Stimulated activated CD4-positive, alpha-beta T cell treated with anti-CD3 and anti-CD28 coated beads, Interleukin-1b, Interleukin-23, amount 100 ng/mL, for 1 hour (primary cell): ENCODE measurements at places on chromosomes 11 and 22.

DNA sequence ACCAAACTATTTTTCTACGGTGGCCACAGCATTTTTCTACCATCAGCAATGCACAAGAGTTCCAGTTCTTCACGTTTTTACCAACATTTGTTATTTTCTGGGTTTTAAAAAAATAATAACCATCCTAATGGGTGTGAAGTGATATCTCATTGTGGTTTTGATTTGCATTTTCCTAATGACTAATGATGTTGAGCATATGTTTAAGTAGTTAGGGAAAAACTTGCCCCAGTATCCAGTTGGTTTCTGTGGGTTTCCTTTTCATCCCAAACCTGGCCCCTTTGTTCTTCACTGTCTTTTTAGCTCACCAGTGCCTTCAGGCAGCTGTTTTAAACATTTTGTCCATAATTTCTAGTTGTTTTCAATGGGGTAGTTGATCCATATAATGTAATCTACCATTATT is 14.7 kb upstream of the PTS start:
- no peak for DNase-seq

DNA sequence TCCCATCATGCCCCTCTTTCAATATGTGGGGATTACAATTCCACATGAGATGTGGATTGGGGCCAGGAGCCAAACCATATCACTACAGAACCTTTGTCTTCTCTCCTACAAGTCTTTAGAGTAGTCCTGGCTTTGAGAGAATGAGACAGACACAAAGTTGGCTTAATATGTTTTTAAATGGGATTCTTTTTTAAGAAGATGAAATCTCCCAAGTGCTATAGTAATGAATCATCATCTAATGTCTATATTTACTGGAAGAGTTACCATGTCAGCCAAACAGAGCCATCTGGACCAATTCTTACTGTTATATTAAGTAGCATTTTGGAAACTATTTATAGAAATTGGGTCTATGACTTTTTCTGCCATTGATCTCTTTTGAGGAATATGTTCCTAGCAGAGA is 38.1 kb upstream of the CARD18 start:
- DNase-seq = no peak

- DNase-seq = no peak
Measured at GRCh38 chr11:34614344-34615104, 6.4 kb upstream of the EHF start.

GRCh38 chr11:113401718-113402117 is 14.1 kb downstream of the ANKK1 start:
- DNase-seq = no peak

GRCh38 chr11:131108760-131109159 is 192.5 kb upstream of the SNX19 start:
- no peak for DNase-seq

DNA sequence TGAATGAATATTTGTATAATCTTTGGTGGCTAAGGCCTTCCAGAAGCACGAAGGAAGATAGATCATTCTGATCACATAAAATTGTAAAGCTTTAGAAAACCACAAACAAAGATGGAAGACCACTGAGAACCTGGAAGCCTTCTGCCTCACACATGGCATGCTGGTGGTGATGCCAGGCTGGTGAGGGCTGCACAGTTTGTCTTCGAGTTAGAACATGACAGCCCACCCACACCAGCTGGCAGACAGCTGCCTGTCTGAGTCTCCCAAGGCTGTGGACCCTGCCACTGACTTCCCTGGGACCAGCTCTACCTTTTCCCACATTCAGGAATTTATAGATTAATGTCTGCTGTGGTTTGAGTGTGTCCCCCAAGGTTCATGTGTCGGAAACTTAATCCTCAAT is 48.8 kb upstream of the B3GAT1 start:
- DNase-seq = no peak

- no peak for DNase-seq
Measured at GRCh38 chr22:31177420-31178162, 17.6 kb downstream of the RNF185 start.

GRCh38 chr22:20491346-20491745 is 4.2 kb downstream of the KLHL22 start:
- no peak for DNase-seq

DNA sequence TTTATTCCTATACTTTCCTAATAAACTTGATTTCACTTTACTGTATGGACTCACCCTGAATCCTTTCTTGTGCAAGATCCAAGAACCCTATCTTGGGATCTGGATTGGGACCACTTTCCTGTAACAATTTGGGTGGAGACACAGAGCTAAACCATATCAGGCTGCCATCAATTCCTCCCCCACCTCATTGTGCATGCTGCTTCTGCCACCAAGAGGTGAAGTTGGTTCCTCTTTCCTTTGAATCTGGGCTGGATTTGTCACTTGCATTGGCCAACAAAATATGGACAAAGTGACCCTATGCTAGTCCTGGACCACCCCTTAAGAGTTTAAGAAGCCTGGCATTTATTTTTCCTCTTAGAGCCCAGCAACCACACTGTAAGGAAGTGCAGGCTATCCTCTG is 39.4 kb upstream of the CEP295 start:
- no peak for DNase-seq

DNA sequence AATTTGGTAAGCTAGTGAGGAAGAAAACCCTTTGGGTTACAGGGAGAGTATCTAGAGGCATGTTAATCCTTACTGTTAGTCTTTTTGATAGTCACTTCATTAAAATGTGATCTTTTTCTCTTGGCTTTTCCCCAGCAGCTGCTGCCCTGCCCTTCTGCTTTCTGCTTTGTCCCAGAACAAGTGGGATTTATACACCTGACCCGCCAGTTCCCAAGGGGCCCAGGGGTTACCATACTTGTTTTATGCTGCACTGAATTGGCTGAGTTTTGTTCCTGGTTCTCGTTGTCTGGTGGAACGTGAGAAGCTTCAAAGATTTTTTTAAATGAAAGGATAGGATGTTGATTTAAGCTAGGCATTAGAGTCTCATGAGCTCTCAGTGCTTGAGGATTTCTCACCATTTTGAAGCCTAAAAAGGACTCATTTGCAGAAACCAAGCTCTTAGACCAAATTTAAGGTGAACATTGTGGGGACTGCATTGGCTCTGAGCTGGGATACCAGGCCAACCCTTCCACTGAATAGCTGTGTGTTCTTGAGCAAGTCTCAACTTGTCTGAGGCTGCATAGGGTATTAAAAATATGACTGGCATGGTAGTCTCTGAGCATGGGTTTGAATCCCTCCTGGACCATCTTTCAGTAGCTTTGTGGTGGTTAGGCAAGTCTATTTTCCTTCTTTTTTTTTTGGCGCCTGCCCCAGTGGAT is 6.6 kb downstream of the LIMK2 start:
- DNase-seq = no peak

DNA sequence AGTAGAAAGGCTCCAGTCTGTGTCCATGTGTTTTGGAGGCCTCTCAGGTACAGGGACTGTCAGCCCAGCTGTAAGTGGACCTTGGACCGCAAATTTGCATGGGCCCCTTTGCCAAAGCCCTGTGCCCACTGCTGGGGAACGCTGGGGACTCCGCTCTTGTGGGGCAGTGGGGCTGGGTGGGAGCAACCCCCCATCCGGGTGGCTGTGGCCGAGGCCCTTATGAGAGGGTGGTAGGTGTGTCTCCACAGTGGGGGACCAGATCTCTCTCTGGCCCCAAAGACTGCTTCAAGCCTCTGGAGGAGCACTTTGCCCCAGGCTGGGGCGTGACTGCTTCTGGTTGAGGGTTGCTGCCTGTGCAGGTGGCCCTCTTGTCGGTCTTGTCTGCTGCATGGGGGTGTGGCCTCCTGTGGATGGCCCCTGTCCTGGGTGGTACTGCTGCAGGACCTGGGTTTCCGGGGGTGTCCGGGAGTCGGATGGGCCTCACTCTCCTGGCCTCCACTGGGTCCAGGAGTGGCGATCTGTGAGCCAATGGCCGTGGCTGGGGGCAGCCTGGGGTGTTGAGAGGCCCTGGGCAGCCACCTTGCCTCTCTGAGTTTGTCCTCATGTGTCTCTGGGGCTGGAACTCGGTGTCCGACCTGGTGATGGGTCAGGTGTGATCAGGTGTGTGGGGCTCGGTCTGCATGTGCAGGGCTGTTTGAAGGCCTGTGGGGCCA is 15.9 kb downstream of the KCNQ1 start:
- DNase-seq = no peak

DNA sequence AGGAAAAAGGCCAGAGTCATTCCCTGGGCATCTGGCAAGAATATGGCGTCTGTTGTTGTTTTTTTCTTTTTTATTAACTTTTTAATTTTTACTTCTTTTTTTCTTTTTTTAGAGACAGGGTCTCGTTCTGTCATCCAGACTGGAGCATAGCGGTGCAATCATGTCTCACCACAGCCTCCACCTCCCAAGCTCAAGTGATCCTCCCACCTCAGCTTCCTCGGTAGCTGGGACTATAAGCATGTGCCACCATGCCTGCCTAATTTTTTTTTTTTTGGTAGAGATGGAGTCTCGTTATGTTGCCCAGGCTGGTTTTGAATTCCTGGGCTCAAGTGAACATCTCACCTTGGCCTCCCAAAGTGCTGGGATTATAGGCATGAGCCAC is 54.0 kb upstream of the PRDM11 start:
- no peak for DNase-seq

DNA sequence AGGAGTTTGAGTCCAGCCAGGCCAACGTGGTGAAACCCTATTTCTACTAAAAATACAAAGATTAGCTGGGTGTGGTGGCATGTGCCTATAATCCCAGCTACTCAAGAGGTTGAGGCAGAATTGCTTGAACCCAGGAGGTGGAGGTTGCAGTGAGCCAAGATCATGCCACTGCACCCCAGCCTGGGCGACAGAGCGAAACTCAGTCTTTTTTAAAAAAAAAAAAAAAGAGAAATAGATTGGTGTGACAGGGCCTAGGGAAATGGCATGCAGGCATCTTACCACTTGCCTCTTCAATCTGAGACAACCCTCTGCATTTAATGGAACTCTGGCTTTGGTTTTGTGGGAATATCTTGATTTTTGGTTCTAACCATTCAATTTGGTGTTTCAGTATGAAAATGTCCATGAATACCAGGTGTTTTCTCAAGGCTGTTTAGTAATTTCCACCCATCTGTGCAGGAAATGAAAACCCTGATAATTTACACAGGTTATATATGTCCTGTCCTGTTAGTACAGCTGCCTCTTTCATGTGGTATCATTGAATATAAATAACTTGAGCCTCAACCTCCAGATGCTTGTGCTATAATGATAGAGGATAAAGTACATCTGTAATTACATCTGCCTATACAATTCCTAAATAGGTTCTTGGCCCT is 8.4 kb downstream of the XBP1 start:
- DNase-seq = no peak

DNA sequence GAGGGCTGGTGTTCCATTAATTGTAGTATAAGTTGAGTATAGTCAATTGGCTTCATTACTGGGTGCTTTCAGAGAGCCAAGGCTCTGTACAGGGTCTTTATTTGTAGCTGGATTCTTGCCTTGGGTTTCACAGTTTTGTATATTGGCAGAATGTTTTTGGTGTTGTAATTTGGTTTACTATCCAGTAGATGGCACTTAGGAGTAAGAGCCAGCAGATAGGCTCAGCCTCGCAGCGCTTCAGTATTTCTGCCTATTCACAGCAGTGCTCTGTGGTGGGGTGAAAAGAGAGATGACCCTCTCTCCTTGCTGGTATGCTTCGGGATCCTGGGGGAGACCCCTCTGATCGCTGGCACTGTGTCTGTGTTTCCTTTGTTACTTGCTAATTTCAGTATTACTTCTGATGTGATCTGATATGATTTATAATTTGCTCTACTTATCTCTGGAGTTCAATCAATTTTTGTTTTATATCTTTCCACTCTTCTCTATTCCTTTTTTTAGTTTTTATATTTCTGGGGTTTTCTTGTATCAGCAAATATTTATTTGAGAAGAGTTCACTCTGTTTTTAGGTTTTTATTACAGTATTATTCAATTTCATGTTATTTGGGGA is 52.2 kb downstream of the ANO5 start:
- no peak for DNase-seq

DNA sequence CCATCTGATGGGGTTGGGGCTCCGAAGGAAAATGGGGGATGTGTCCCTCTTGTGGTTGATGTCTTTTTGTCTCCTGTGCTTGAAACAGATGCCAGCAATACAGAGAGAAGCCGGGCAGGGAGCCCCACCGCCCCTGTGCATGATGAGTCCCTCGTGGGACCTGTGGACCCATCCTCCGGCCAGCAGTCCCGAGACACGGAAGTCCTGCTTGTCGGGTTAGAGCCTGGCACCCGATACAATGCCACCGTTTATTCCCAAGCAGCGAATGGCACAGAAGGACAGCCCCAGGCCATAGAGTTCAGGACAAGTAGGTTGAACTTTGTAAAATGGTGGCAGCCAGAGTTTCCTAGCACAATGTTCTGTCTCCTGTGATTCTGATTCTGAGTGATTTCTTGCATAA is 91.7 kb upstream of the OR4B1 start:
- DNase-seq = no peak

DNA sequence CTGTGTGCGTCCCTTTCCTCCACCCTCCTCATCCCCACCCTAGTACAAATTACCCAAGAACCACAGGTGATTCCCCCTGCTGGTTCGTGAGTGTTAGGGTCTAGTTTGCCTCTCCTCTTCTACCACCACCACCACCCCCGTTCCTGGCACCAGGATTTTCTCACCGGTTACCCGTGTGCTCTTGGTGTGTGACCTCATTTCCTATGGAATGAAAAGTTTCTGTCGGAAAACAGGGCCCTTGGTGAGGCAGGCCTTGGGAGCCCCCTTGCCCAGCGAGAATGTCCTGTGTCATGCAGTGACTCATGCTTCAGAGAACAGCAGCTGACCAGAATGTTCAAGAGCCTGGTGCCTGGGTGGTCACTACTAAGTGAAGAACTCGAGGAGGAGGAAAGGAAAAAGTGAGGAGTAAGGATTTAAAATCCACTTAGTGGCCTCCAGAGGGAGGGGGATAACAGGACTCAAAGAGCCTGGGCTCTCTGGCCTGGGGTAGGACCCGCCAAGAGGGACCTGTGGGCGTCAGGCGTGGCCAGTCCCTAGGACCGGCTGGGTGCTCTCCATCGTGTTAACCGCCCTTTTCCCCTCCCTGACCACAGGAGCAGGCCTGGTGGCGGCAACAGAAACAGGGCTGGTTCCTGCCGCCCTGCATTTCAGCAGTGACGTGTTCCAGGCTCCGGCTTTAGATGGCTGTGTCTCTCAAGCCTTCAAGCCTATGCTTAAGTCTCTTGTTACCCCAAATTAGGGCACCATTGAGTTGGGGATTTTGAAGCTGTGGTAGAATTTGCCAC is 30.2 kb downstream of the C22orf31 start:
- DNase-seq = no peak
